ENCODE measurements at places on chromosomes 1 and 21.

GRCh38 chr1:119743776-119744597 lies 24.7 kb downstream of the HMGCS2 start:
- DNase-seq = peak; percentile 44

- no peak for DNase-seq
These were observed 213.2 kb downstream of the TNR start for GRCh38 chr1:175530183-175530582.

DNA sequence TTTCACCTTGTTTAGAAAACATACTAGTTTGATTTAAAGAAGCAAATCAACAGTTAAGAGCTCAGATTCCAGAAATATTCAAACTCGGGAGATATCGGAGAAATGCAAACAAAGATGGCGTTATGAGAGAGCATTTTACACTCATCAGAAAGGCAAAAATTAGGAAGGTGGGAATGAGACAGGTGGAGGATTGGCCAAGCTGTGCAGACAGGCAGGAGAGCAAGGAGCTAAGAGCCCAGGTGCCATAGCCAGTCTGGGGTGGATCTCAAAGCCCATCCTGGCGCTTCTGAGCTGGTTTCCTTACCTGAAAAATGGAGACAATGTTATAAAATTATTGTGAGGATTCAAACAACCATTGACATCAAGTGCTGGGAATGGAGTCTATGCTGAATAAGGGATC lies 19.6 kb upstream of the TARDBP start:
- no peak for DNase-seq

GRCh38 chr1:45322486-45323040 lies 4.1 kb upstream of the HPDL start:
- DNase-seq = no peak

DNA sequence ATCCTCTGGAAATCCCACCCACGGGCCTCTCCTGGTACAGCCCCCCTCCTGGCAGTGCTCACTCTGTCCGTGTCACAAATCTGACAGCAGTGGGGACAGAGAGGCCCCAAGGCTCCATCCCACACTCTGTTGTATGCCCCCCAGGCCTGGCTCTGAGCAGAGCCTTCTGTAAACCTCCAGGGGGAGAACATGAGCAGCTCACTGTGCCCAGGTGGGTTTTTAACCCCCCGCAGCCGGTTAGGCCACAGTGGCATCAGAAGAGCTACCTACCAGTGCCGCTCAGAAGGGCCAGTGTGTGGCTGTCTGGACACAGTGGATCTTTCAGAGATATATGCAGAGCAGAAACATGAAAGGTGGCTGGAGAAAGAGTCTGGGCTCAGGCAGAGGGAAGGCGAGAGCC lies 12.0 kb upstream of the GPR153 start:
- DNase-seq = no peak

- DNase-seq = no peak
These were observed 31.1 kb upstream of the FOXE3 start for GRCh38 chr1:47385020-47385419.

GRCh38 chr1:211349741-211350140 lies 23.1 kb downstream of the TRAF5 start:
- DNase-seq = no peak

- no peak for DNase-seq
These were observed 6.6 kb upstream of the CD46 start for GRCh38 chr1:207745285-207745684.

- no peak for DNase-seq
These were observed 183.0 kb downstream of the CYYR1 start for GRCh38 chr21:26389971-26390641.

DNA sequence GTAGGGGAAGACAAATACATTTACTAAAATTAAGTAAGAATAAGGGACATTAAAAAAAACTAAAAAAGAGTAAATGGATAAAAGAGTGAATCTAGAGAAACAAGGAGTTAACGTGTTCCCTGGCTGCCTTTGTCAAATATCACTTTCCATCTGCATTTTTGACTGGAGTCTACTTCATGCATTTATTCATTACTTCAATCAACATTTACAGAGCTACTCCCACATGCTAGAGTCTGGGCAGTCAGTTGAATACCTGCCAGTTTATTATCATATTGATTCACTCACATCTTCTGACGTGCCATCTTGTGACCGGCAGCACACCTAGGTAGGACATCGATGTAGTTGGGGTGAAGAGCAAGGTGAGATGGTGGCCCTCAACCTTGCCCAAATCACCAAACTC lies 35.6 kb upstream of the KCNA3 start:
- DNase-seq = no peak

- DNase-seq = no peak
These were observed 240.2 kb downstream of the SEC16B start for GRCh38 chr1:177729646-177730045.

DNA sequence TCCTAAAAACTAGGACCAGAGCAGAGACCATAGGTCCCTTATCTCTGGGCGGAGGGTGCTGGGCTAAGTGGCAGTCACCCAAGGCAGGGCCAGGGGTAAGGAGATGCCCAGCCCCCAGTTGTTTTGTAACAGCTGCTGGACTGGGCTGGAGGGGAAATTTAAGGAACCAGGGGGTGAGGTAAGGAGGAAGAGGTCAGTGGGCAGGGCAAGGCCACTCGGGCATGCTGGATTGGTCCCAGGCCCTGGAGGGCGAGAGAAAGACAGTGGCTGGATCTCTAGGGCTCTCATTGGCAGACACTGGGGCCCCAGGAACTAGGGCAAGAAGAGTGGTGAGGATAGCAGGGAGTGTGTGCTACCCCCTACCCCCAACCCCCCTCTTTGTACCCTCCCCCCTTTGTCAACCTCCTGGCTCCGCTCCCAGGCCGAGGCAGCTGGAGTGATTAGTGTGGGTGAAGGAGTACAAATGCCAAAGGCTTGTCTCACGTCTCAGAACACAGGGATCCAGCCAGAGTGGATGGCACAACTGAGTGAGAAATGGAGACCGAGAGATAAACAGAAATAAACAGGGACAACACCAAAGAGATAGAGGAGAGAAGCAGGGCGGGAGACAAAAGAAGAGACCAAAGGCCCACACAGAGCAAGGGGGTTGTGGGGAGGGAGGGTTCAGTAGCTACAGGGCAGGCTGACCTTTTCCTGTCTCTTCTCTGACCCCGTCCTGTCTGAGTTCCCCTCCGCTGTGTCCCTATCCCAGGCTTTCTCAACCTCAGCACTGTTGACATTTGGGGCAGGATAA lies 20.5 kb upstream of the THRAP3 start:
- DNase-seq = peak; percentile 64

GRCh38 chr1:156480411-156481192 lies 20.0 kb downstream of the MEF2D start:
- peak; percentile 71 for DNase-seq

- DNase-seq = no peak
These were observed 12.5 kb downstream of the S100A7A start for GRCh38 chr1:153428791-153429190.

DNA sequence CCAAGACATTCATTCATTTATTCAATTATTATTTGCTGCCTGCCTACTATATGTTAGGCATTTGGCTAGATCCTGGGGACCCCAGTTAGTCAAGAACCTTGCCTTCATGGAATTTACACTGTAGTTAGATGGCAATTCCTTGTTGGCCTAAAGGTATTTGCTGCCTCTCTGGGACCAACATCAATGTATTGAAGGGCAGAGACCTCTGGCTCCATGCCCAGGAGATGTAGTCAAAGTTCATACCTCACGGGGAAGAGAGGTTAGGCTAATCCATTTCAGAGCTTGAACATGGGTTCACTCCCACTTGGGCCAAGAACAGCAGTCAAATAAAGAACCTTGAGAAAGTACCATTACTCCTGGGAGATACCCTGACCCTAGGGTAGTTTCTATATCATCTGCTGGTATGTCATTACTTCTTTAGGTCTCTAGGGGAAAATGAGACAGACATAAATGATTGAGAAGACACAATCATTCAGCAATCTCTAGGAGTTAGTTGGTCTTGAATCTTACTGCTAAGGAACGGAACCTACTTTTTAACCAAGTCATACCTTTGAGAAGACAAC lies 32.0 kb downstream of the SORT1 start:
- no peak for DNase-seq

DNA sequence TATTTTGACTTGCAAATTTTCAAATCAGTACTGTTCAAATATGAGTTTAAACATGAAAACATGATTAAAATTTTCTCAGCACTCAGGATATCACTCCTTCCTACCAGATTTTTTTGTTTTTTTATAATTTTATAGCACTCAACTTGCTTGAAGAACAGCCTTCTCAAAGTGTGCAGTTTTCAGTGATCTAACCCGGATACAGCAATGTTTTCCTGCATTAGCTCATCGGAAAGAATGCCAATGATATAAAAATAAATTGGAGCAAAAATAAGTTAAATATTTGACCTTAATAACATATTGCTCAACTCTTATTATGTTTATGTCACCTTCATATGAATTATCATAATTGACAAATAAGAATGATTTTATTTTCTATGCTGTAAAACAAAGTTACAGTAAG lies 766.8 kb downstream of the USP25 start:
- no peak for DNase-seq

GRCh38 chr1:59738591-59739015 lies 76.1 kb upstream of the HOOK1 start:
- DNase-seq = no peak

DNA sequence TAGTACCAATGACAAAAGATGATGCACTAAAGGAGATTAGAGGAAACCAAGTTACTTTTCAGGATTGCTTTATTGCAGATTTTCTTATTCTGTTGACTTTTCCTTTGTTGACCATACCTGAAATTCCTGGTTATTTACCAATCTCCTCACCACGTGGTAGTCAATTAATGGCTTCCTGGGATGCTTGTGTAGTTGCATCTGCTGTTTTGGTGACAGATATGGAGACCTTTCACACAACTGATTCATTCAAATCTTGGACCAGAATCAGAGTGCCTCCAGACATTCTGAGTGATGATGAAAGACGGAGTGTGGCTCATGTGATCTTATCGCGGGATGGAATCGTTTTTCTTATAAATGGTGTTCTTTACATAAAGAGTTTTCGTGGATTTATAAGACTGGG lies 91.3 kb downstream of the CATSPERE start:
- DNase-seq = no peak

DNA sequence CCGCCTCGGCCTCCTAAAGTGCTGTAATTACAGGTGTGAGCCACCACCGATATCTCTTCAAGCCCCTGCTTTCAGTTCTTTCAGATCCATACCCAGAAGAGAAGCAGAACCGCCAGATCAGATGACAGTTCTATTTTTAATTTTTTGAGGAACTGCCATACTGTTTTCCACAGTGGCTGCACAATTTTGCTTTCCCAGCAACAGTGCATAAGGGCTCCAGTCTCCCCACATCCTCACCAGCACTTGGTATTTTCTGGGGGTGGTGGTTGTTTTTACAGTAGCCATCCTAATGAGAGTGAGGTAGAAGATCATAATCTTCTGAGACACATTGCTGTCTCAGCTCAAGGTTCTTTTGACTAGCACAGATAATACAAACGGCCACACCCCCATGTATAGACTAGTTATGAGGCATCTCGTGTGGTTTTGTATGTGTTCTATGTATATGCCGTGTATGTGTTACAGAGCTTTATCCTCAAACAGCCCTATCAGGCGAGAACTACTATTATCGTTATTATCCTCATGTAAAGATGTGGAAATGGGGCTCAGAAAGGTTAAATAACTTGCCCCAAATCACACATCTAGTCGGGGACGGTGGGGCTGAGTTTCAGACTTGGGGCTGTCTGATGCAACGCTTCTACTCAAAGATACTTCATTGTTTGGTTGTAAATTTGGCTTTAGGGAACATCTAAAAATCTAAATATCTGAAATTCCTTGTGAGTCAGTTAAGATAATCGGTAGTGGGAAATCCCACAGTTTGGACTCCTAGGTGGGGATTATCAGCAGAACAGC lies 12.0 kb downstream of the FHAD1 start:
- DNase-seq = no peak

GRCh38 chr1:152501704-152502103 lies 8.9 kb upstream of the LCE5A start:
- no peak for DNase-seq

- no peak for DNase-seq
These were observed 197.2 kb downstream of the HMCN1 start for GRCh38 chr1:185931438-185931837.

DNA sequence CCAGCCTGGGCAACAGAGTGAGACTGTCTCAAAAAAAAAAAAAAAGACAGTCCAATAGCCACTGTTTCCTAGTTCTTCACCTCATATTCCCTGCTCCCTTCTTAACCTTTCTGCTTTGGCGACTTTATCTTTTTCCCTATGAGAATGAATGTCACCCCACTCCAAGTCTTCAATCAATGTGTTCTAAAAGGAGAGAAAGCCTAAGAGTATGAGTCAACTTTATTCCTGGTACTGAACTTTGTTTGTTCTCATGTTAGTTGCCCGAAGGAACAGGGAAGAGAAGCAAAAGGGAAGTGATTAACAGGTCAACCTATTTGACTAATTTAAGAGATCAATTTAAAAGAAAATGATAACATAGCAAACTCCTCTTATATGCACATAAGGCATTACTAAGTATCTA lies 39.9 kb upstream of the SLC16A1 start:
- DNase-seq = no peak

DNA sequence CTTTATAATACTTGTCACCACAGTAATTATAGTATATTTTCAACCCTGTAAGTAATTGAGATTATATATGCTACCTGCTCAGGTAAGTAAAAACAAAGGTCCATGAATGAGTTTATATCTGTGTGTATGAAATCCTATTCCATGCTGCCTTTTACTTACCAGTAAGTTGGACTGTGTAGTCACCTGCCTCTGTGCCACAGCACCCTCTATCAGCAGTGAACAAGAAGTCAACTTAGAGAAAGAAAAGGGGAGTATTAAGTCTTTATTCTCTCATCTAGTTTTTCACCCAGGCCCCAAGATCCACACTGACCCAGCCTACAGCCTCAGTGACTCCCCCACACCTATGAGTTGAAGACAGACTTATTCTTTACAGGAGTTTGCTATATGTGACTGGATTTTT lies 36.9 kb upstream of the IFI16 start:
- no peak for DNase-seq

- DNase-seq = no peak
These were observed 339.9 kb downstream of the NTNG1 start for GRCh38 chr1:107480548-107481415.

GRCh38 chr1:201332021-201332420 lies 45.5 kb downstream of the TNNT2 start:
- DNase-seq = no peak

DNA sequence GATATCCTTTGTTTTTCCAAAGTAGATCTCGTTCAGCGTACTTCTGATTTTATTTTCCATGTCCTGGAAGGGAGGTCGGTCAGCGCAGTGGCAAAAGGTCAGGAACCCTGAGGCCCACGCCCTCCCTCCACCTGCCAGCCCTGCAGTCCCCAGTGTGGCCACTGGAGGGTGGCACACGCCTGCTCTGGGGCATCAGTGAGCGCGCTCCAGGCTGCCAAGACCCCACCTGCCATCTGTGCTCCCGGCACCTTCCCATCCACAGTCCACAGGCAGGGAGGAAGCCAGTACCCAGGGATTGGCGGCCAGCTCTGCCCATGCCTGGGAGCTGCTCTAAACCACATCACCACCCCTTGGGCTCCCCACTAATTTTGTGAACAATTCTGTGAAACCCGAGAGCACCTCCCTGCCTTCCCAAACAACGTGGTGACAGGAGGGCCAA lies 32.3 kb downstream of the SLC66A1 start:
- DNase-seq = peak; percentile 54
